Activated CD8-positive, alpha-beta memory T cell treated with anti-CD3 and anti-CD28 coated beads, Interleukin-2, amount 10 ng/mL, durations not matched to agents 7 days and 5 days (primary cell): ENCODE measurements at places on chromosomes 5 and 9.

DNA sequence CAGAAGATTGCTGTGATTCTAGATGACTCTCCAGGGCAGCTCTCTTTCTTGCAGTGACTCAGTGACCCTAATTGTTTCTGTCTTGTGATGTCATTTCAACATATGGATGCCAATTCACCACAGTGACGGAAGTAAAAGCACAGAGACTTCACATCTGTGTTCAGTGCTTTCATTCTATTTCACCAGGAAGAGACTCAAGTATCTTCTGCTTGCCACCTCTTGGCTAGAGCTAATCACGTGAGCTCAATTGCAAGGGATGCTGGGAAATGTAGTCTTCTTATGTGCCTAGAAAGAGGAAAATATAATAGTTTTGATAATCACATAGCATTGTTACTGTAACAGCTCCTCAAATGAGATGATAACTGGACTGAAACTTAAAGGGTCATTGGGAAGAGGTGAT lies 453.3 kb upstream of the KLF4 start:
- DNase-seq = no peak

- DNase-seq = no peak
These were observed 101.2 kb downstream of the OLFM1 start for GRCh38 chr9:135188681-135189151.

DNA sequence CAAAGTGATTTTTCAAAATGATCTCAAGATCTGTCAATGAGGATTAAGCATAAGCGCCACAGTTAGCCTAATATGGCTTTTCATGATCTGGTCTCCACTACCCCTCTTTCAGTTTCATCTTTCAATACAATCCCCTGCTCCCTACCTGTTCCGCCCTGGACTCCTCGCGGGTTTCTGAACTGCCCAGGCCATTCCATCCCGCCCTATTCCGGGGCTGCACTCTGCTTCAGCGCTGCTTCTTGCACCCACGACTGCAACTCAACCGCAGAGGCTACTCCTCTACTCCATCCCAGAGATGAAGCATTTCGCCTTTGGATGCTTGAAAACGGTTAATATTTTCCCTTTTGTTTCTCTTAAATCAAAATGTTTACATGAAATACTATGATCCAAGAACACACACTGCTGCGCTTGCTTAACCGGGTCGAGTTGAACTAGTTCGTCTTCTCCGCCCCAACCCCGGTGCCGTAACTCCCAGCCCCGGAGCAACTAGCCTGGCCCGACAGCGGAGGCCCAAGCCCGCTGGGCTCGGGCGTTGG lies 716 bp upstream of the OTULIN start:
- DNase-seq = peak; percentile 60

GRCh38 chr5:3905521-3905920 lies 309.9 kb downstream of the IRX1 start:
- no peak for DNase-seq

DNA sequence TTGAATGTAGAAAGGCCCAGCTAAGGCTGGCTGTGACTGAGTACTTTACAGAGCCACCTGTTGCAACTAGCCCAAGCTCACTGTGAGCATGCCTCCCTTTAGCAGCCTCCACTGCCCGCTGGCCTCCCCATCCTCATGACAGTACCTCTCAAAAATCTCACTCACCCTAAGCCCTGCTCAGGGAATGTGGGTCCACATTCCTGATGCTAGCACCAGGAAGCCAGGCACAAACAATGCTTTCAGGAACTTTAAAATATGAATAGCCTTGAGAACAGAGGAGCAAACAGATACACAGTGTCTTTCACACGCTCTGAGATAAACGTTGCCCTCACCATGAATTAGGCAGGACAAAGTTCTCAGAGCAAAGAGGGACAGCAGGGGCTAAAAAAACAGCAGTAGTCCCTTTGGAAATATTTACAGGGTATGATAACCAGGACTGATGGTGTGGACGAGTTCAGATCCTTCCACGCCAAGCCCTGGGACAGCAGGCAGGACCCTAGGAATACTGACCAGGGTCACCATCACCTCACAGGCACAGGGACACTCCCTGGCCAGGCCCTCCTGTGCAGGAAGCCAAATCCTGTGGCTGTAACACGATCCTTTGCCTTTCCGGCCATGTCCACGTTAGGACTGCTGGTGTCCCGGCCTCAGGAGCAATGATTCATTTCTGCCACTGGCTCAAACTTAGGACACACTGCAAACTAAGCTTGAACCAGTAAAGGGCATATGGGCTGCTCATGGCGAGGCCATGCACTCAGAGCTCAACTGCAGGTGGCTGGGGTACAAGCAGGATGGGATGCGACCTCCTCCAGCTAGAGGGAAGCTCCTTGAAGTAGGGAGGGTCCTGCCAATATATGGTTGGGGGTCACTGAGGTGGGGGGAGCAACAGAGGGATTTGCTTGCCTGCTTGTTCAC lies 9.6 kb downstream of the ACSL6 start:
- no peak for DNase-seq

GRCh38 chr5:20359377-20359776 lies 371.4 kb upstream of the CDH18 start:
- DNase-seq = no peak

DNA sequence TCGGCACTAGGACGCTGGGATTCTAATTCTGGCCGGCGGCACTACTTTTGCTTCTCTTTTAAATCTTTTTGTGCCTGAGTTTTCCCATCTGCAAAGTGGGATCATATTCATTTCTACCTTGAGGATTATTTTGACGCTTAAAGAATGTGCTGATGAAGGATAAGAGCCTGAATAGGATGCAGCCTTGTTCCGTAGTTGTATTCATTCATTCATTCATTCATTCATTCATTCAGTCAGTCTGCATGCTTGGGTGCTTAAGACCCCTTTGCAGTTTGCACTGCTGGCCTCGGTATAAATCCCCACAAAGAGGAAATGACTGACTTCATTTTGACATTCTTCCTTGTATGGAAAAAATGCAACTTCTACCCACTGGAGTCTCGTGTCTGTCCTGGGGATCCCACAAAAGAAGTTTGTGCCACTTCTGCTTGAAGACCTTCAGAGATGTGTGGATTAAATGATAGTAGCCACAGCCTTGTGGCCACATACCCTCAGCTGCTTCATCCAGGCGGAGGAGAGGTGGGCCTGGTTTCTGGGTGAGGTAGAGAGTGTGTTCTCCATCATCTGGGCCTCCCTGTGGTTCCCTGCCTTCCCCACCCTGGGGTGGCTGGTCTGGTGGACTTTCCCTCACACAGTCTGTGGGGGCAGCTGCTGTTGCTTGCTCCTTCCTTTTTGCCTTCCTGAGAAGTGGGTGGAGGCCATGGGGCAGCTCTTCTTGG lies 62.6 kb downstream of the PPARGC1B start:
- no peak for DNase-seq

DNA sequence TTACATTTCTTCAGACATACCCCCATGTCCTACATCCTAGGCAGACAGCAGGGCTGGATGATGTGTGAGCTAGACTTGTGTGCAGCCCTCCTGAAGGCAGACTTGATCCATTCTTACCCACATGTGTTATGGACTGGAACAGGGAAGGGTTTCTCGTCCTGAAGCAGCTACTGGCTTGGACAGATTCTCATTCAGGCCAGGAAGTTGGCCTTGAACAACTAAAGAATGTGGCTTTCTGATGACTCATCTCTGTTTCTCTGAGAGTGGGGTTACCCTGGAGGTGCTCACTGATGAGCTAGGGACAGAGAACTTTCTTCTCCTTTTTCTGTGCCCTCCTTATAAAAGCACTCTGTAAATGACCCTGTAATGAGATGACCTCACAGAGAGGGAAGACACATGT lies 246.5 kb downstream of the PCSK5 start:
- no peak for DNase-seq

DNA sequence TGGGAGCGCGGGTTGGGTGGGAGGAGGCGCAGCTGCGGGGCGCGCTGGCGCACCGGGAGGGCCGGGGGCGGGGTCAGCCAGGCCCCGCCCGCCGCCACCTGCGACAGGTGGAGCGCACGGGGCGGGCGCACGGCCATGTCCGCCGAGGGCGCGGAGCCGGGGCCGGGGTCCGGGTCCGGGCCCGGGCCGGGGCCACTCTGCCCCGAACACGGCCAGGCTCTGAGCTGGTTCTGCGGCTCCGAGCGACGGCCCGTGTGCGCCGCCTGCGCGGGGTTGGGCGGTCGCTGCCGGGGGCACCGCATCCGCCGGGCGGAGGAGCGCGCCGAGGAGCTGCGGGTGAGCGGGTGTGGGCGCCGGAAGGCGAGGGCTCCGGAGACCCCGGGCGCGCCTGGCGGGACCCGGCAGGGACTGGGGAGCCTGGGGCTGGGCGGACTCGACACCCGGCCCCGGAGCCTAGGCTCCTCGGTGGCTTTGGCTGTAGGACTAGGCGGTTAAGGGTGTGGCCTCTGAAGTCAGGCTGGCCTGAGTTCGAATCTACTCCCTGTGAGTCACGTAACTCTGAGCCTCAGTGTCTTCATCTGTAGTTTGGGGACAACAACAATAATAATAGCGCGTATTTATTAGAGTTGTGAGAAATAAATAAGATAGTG lies at the start of gene BSPRY:
Gene BSPRY (plus strand): TSS at position 97 of the 650 bp plus-strand sequence. CDS start 39 bp downstream, at position 136.
- DNase-seq = peak; percentile 62

- no peak for DNase-seq
These were observed 52.3 kb upstream of the JMY start for GRCh38 chr5:79183617-79184016.

- no peak for DNase-seq
These were observed 19.9 kb downstream of the TRAF2 start for GRCh38 chr9:136906266-136906665.

GRCh38 chr5:78971998-78972397 lies 13.1 kb downstream of the ARSB start:
- DNase-seq = no peak

GRCh38 chr9:115989831-115990230 lies 163.8 kb upstream of the PAPPA start:
- no peak for DNase-seq

DNA sequence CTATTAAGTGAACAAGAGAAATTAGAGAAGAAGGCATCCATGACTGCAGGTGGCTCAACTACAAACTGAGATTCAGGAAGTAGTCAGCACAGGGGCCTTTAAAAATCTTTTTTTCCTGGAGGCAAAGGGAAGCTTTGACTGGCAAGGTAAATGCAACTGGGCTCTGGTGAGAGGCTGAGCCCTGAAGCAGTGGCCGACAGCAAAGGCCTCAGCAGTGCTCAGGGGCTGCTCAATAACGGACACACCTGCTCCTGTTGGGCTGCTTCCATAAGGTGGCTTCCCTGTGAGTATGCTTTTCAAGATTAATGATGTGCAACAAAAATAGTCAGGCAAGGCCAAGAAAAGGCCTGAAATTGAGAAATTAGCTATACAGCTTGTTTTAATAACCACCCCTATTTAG lies 134.2 kb upstream of the RGMB start:
- DNase-seq = no peak

DNA sequence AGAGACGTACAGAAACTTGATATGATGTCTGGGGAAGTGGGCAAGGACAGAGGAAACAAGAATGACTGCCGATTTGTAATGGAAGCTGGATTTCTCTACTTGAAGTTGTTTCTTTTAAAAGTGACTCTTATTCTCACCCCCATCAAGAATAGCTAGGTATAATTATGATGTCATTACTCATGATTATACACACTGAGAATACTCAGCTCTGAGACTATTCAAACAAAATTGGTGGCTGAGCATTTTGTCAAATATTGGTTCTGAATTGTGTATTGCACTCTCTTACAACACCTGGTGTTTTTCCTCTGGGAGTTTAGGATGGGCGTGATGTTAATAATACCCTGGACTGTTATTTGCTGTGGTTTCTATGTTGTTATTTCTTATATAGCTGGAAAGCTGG lies 46.3 kb downstream of the MAST4 start:
- no peak for DNase-seq

GRCh38 chr9:97811533-97812246 lies 41.3 kb upstream of the FOXE1 start:
- no peak for DNase-seq

- DNase-seq = no peak
These were observed 28.5 kb downstream of the TRIO start for GRCh38 chr5:14171621-14172020.

GRCh38 chr5:152688561-152689249 lies 283.6 kb upstream of the NMUR2 start:
- DNase-seq = no peak

DNA sequence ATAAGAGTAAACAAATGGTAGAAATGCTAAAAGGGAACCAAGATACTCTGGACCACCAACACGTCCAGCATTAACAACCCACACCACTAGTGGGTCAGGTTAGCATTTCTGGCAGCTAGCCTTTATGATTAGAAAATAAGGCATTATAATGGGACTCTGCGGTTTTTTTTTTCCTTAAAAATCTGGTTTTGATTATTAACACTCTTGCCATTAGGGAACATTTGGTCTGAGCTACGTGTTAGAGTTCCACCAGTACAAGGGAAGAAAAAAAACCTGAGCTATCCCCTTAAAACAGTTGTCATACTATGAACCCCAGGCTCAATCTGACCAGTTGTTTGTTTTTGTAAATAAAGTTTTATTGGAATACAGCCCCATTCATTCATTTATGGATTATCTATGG lies 110.4 kb downstream of the NTRK2 start:
- DNase-seq = no peak

DNA sequence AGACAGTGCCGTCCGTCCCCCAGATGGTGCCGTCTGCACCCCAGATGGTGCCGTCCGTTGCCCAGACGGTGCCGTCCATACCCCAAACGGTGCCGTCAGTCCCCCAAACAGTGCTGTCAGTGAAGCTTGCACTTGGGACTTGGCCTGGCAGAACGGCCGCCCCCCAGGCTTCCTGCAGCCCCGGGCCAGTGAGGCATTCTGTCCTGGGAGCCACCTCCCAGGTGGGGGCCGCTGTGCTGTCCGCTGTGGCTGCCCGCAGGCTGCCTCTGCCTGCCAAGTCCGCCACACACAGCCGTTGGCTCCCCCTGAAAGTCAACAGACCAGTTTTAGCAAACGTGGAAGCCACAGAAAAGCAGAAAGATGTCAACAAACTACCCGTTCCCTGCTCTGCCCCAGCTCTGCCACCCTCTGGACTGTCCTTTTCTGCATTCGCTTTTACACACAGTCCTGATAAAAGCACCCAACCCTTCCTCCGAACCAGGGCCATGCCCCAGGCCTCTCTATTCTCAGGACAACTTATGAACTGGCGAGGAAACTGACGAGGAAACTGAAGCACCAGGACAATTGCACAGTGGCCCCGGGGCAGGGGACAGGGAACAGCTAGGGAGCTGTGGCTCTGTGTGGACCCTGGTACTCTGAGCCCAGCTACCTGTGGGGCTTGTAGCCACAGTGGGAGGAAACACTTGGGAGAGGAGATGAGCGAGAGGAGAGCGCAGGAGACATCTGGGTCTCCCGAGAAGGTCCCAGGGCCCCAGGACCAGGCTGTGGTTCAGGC lies 39.6 kb upstream of the RXRA start:
- DNase-seq = no peak

- DNase-seq = peak; percentile 41
These were observed 601.8 kb downstream of the CCDC171 start for GRCh38 chr9:16154521-16155078.

- DNase-seq = peak; percentile 57
These were observed 777 bp downstream of the ENDOG start for GRCh38 chr9:128818839-128819715.

DNA sequence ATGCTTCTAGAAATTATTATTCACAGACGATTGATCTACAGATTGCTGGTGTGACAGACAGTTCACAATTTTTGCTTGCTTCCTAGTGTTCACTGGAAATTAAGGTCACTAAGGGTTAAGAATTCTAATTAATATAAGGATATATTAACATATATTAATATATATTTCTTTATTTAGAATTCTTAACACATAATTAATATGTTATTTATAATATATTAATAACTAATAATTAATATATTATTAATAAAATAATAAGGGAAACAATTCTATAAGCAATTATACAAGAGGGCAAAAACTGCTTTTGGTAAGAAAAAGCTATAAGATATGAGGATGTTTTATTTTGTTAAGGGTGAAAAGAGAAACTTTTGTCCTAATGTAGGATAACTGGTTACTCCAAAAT lies 56.3 kb downstream of the PDE6A start:
- no peak for DNase-seq

GRCh38 chr9:123640792-123641222 lies 284.8 kb downstream of the CRB2 start:
- peak; percentile 73 for DNase-seq
